Activated CD8-positive, alpha-beta memory T cell treated with anti-CD3 and anti-CD28 coated beads for 48 hours (primary cell): ENCODE measurements at places on chromosomes 12 and 14.

GRCh38 chr14:23627961-23628360, 8.2 kb upstream of the DHRS2 start:
- DNase-seq = no peak

DNA sequence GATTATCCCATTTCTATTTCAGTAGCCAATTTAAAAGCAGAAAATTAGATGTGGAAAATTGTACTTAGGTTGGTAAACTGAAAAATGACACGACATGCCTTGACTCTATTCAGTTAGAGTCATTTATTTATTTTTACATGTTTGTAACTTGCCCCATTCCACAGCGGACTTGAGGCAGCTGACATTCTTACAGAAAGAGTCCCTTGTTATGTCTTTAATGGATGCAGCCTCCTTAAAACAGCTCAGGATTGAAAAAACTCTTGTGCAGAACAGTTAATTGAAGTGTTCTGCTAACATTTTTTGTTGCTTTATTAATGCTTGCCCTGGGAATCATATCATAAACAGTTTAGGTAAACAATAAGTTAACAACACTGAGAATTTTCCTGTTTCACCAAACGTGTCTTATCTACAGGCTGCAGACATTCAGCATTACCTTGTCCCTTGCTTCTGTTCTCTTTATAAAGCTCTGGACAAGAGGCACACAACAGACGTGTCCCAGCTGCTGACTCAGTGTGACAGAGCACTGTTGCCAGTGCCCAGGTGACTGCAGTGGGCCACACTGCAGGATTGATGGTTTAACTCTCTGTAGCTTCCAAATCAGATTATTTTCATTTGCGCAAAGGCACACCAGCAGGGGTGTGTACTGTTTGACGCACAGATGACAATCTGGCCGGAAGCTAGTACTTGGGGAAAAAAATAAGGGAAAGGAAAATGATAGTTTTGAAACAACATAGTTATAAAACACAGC, 101.6 kb downstream of the PELI2 start:
- no peak for DNase-seq

- no peak for DNase-seq
Observed at GRCh38 chr14:99009871-99010270, 262.1 kb downstream of the BCL11B start.

- DNase-seq = no peak
Observed at GRCh38 chr12:116370004-116370404, 92.5 kb upstream of the MED13L start.

DNA sequence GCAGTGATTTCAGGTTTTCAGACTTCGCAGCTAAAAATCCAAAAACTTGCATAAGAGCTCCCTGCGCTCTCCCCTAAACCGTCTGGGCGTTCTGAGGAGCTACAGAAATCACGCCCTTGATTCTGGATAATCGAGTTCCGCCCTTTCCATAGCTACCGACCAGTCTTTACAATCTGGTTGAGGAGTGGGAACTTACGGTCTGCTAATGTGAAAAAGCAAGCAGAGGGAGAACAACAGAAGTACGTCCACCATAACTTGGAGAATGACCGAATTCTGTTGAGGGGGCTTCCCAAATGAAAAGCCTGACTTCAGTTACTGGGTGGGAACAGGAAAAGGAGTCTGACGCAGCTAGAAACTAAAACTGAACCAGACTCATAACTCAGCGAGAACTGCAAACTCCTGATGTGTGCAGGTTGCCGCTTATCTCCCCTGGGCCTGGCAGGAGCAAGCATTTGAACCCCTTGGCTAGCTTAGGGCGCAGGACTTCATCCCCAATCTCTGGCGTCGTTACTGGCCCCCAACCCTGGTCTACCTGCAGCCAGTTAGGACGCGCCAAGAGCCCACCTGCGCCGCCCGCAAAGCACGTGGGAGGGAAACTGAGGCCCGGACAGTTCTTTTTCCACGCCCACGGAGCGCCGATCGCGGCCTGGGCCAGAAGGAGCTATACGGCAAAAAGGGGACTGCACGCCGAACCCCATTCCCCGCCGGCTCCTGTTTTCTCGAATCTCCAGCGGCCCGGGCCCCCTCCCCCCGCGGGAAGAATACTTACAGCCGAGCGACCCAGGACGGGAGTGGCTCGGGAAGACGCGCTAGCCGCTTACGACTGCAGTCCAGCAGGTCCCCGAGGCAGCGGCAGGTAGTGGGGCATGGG, 838 bp downstream of the LRIG3 start:
- DNase-seq = no peak

DNA sequence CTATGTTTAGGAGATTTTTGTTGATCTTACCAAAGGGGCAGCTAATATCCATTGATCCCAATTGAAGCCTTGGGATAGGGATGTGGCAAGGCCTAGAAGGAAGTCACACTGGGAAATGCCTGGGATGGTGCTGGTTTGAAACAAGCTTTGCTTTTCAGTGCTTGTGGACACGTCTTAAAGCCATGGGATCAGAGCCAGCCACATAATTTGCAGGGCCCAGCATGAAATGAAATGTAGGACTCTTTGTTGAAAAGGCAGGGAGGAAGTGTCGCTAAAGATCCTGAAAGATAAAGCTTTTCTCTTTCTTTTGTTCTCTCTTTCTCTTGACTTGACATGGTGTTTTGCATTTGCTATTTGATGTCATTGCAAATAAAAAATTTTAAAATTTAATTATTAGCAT, 5.0 kb downstream of the TTC9 start:
- no peak for DNase-seq

- DNase-seq = no peak
Observed at GRCh38 chr14:81534510-81535074, 939 bp upstream of the SEL1L start.

DNA sequence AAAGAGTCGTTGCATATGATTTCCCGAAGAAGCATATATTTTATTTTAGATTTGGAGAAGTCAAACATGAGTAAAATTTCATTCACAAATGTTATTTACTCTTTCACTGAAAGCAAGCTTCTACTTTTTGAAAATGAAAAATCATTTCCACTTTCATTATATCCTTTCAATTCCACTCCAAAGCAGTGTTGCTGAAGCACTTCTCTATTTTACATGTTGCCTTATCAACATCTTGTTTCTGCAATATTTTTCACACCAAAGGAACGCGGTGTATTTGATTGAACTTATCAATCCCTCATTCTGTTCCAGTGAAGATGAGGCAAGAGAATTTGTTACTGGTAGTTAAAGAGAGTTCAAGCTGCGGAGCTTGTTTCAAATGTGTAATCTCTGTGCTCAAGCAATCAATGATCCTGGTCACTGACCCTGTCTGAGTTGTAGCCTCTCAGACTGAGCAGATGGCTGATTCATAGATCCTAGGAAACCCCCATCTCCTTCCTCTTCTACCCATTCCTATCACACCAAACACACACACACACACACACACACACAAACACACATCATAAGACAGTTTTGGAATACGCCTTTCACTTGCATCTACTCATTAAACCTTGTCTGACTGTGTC, 236.2 kb upstream of the FLRT2 start:
- DNase-seq = no peak

DNA sequence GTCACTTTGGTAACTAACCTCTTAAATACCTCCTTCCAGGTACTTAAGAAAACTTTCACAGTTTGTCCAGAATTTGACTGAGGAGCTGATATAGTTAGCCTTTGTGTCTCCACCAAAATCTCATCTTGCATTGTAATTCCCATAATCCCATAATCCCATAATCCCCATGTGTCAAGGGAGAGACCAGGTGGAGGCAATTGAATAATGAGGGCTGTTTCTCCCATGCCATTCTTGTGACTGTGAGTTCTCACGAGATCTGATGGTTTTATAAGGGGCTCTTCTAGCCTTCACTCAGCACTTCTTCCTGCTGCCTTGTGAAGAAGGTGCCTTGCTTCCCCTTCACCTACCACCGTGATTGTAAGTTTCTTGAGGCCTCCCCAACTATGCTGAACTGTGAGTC, 7.8 kb upstream of the NOVA1 start:
- no peak for DNase-seq

GRCh38 chr14:100882026-100882967, 21.2 kb downstream of the RTL1 start:
- DNase-seq = no peak

GRCh38 chr12:22527999-22528398, 16.3 kb downstream of the C2CD5 start:
- DNase-seq = no peak

- no peak for DNase-seq
Observed at GRCh38 chr14:53022593-53022992, 71.7 kb upstream of the FERMT2 start.

DNA sequence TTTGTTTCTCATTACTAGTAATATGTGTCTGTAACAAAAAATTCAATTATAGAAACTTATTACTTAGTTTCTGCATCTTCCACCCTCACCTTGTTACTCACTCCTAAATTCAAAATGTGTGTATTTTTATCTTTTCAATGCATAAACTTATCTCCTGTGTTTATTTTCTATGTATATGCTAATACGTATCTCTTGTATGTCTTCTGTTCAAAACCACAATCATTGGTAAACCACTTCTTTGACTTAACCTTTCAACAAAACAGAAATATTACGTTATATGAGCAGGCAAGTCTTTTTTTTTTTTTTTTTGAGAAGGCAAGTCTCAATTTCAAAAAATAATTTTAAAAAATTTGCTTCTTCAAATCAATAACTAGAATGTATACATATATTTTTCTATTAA, 39.2 kb upstream of the RPH3A start:
- DNase-seq = no peak

DNA sequence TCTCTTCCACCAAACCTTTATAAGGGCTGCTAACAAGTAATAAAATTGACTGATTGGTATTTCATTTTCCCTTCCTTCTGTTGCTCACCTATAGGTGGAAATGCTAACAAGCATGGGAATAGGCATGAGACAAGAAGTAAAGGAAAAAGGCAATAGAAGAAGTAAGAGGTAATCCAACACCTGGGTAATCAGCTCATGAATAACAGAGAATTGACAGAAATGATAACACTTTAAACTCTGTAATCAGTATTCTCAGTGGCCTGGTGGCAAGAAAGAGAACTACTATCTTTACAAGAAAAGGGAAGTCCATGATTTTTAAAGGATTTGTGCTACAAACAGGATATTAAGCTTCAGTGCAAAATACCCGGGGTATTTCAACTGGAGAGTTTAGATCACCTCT, 737.8 kb downstream of the RERGL start:
- DNase-seq = no peak

GRCh38 chr12:7716381-7716780, 5.1 kb downstream of the DPPA3 start:
- no peak for DNase-seq

DNA sequence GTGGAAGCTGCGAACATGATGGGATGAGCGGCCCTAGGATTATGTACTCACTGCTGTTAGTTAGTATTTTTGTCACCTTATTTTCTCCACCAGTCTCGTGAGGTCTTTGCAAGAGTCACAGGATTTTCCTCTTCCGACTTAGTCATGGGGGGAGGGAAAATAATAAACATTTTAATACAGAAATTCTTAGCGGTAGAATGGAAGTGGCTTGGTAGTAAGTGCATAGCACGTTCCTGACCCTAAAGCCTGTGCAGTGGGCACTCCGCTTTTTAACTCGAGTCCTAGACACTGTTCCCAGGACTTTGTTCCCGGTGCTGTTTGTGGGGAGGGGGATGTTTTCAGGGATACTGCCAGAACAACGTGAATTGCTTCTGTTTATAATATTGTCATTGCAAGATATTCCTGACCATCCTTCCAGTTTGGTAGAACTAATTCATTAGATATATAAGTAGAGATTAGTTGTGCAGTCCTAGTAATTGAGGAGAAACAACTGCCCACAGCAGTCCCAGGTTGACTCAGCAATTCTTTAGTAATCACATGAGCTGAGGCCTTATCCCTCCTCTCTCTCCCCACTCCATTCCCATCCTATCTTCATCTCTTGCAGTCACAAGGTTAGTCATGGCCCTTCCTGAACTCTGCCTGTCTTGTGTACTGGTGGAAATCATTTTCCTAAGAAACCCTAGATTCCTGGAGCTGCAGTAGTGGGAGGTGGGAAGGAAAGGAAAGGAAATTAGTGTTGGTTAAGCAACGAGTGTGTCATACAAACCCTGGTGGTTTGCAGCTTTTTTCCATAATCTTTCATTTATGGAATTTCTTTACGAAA, 799 bp downstream of the SLC38A6 start:
- DNase-seq = no peak

DNA sequence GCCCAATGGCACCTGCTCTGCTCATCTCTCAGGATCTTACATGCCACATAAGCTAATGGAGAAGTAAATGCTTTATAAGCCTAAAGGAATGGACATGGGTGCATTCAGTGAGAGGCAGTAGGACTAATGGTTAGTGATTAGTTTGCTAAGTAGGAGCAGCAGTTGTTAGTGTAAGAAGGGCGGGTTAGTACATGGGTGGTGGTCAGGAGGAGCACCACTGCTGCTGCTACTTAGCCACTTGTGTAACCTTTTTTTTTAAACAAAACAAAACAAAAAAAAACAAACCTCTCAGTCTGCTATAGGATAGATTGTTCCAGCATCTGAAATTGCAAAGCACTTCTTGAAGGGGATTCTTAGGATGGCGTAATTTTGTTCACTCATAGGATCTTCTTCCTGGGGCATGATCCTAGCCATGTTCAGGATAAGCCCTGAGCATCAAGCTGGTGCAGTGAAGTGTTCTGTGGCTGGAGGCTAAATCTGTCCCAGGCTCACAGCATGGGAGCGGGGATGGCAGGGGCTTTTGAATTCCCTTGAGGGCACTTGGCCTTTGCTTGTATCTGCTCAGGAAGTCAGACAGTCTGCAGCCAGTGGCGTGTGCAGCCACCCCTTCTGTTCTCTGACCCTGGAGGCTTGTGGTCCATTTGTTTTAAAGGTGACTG, 63.6 kb downstream of the CHST11 start:
- no peak for DNase-seq

GRCh38 chr14:39038542-39038941, 64.5 kb downstream of the SEC23A start:
- DNase-seq = no peak

- no peak for DNase-seq
Observed at GRCh38 chr12:113332688-113333417, 2.1 kb downstream of the SLC8B1 start.

DNA sequence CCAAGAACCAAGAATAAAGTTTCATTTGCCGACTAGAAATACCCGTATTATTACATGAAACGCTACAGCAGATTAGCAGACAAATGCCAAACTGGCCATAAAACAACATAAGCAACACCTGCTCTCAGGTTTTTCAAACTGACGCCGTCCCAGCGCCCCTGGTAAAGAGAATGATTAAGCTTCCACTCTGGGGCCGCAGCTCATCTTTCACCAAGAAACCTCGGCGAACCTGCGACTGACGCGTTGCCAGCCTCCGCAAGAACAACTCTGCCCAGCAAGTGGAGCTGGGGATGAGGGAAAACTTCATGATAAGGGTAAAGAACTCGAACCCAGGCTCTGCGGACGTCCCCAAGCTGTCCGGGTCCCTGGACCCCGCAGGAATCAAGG, 530 bp downstream of the ARL1 start:
- DNase-seq = no peak

- DNase-seq = no peak
Observed at GRCh38 chr14:69269381-69269780, 9.4 kb downstream of the GALNT16 start.

DNA sequence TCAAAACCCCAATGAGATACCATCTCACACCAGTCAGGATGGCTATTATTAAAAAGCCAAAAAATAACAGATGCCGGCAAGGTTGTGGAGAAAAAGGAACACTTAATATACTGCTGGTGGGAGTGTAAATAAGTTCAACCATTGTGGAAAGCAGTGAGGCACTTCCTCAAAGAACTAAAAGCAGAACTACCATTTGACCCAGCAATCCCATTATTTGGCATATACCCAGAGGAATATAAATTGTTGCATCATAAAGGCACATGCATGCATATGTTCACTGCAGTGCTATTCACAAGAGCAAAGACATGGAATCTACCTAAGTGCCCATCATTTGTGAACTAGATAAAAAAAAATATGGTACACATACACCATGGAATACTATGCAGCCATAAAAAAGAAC, 59.9 kb downstream of the MGST1 start:
- DNase-seq = no peak
